ENCODE measurements at places on chromosomes 3 and 15.

- DNase-seq: no peak
Observed at GRCh38 chr15:81749716-81750375, 296.0 kb downstream of the MEX3B start.

DNA sequence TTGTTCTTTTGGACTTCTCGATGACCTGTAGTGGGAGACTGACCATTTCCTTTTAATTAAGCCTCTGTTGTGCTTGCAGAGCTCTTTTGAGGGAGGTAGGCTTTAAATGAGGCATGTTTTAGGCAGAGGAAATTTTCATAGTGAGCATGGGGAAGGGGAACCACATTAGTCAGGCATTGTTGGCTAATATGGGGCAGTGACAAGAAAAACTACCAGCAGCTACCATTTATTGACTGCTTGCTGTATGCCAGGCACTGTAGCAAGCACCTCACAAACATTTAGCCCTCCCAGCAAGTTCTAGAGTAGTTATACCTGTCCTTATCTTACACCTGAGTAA, 10.9 kb downstream of the ATG7 start:
- no peak for DNase-seq

GRCh38 chr15:58260205-58260724, 122.1 kb downstream of the AQP9 start:
- no peak for DNase-seq

GRCh38 chr3:49333091-49333490, 6.8 kb downstream of the USP4 start:
- DNase-seq: no peak

- peak; percentile 90 for DNase-seq
Observed at GRCh38 chr15:71237456-71238188, 122.4 kb downstream of the THSD4 start.

- DNase-seq: no peak
Observed at GRCh38 chr3:13063225-13063624, 10.0 kb downstream of the IQSEC1 start.

- no peak for DNase-seq
Observed at GRCh38 chr15:68602459-68603215, 23.8 kb downstream of the CORO2B start.

- peak; percentile 36 for DNase-seq
Observed at GRCh38 chr3:64399205-64399800, 174.0 kb upstream of the PRICKLE2 start.

- peak; percentile 73 for DNase-seq
Observed at GRCh38 chr3:64188810-64189560, 36.3 kb downstream of the PRICKLE2 start.

- DNase-seq: no peak
Observed at GRCh38 chr3:96488708-96489107, 325.7 kb upstream of the EPHA6 start.

- no peak for DNase-seq
Observed at GRCh38 chr3:126300761-126301481, 56.3 kb downstream of the KLF15 start.

DNA sequence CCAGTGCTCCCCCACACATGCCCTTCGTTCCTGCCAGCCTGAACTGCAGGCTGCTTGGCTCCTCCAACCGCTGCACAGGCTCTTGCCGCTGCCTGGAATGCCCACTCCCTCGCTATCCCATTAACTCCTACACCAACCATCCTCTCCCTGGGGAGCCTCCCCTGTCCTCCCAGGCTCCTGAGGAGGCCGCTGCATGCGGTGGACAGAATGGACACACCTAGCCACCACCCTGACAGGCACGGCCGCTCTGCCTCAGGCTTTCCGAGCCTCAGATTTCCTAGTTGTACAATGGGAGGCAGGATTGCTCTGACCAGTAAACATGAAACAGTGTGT, 2.3 kb downstream of the PLXNB1 start:
- DNase-seq: no peak

DNA sequence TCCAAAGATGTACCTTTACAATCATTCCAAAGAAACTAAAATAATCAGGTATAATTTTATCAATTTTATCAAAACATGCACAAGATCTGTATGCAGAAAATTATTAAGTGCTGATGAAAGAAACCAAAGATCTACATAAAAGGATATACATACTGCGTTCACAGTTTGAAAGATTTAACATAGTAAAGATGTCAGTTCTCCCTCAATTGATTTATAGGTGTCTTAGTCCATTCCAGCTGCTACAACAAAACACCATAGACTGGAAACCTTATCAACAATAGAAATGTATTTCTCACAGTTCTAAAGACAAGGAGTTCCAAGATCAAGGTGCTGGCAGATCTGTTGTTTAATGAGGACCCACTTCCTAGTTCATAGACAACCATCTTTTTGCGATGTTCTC, 189.0 kb upstream of the CCDC54 start:
- no peak for DNase-seq

- no peak for DNase-seq
Observed at GRCh38 chr15:90013503-90013937, 12.4 kb downstream of the ZNF710 start.

DNA sequence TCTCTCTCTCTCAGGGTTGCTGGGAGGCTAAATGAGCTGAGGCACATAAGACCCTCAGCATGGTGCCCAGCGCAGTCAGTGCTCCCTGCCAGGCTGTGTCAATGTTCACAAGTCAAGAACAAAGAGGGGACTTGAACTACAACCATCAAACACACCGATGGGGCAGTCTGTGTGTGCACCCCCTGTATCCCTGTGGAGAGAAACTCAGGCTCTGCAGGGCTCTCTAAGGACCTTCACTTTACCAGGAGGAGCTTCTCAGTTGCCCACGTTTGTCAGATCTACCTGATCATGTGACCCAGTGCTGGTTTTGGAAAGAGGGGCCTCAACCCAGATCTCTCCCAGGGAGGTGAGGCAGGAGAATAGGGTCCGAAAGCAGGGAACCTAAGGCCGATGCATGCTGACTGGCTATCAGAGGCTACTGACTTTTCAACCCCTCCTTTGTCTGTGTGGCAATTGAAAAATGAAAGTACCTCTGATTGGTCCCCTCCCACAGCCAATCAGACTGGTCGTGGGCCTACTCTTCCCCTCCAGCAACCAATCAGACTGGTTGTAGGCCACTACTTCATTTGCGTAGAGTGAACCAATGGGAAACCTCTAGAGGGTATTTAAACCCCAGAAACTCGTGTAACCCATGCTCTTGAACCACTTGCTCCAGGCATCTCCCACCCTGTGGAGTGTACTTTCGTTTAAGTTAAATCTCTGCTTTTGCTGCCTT, 34.0 kb downstream of the RHCG start:
- DNase-seq: no peak

GRCh38 chr3:29091599-29092189, 189.2 kb upstream of the RBMS3 start:
- DNase-seq: no peak

DNA sequence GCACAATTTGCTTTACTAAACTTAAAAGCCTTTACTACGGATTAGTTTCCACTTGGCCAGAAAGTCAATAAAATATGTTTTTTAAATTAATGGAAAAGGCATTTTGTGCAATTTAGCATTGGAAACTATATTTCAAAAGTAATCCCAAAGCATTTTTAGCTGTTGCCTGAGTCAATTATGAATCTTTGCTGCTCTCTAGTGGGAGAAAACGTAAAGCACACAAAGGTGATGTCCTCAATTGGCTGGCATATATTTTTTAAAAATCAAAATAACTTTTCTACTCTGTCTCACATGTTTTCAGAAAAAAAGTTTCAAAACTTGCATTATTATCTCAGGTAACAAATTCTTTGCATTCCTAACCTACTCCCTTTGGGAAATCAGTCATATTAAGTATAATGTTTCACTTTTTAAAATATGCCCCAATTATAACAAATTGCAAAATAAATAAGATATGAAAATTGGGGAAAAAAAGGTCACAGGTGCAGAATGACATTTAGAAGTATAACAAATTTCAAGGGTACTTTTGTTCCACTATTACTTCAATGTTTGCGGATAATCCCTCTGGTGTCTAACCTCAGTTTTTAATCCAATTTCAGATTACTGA, 47.2 kb upstream of the TEX55 start:
- peak; percentile 4 for DNase-seq

DNA sequence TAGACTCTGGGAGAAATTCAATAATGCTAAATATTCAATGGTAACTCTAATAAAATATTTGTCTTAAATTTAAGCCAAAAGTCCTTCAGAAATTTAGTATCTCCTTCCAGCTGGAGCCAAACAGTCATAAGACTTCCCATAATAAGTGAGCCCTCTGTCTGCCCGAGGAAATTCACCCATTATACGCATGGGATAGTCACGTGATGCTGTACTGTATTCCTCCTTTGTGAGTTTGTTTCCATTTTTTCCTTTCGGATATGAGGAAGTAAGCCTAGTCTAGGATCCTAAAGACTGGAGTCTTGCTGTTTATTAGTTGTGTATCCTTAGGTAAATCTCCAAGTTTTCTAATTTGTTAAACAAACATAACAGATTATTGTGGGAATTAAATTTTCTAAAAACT, 110.4 kb upstream of the PLAAT1 start:
- DNase-seq: no peak

DNA sequence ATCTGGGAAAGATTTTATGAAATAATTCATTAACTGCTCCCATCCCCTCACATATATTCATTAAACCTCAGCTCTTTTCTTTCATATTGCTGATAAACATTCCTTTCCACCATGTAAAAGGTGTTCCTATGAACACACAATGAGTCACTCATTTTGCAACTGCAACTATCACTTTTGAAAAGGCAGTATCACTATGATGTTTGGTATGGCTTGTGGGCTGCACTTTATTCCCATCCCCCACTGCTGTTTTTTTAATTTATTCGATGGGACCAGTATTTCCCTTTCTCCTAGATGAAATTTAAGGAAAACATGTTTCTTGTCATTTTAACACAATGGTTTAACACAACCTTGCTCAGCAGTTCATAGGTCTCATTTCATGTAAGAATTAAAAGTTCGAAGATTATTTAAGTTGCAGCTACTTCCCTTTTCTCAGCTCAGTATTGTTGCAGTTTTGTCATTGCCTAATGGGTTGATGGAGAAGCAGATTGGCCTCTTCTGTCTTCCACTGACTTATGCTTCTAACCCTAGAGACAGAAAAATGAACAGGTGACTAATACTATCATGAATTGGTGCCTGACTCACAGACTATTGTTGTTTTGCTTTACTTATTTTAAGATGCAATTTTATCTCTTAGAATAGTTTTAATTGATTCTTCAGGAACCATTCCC, 280.3 kb downstream of the ZPLD1 start:
- no peak for DNase-seq

GRCh38 chr3:11832981-11833905, 13.4 kb downstream of the TAMM41 start:
- no peak for DNase-seq

DNA sequence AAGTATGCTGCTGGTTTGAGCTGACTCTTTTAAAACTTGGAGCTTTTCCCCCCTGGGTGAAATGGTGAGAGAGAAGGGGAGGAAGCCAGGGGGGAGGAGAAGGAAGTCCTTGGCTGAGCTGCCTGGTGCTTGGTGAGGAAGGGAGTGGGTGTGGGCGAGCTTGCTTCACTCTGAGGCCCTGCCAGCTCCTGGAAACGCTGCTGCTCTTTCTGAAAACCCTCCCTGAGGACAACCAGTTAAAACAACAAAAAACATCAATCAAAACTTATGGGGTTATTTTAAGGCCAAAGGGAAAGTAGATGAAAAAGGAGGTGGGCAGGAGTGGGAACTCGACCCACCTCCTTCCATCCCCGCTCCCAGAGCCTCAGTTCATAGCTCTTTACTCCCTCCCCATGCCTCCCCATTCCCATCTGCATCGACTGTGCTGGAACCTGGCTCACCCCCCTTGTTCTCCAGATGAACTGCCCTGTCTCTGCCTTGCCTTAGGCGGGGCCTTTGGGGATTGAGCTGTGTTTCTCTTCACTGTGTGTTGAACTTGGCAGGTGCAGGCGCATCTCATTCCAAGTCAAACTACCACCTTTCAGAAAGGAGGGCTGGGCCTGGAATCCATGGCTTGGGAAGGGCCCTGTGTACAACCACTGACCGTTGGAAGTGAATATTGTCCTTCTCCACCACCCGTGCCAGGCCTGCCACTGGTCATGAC, 166.1 kb downstream of the ZNF621 start:
- DNase-seq: no peak

DNA sequence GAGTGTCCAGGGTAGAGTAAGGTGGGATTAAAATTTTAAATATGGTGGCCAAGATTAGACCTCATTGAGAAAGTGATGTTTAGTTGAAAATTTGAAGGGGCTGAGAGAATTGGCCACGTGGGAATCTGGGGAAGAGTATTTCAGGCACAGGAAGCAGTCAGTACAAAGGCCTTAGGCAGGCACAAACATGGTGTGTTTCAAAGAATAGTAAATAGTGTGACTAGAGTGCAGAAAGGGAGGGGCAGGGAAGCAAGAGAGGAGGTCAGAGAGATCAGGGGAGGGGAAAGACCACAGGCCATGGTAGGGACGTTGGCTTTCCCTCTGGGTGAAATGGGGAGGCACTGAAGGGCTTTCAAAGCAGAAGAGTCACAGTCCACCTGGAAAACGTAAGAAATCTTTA, 36.6 kb upstream of the POMGNT2 start:
- no peak for DNase-seq

DNA sequence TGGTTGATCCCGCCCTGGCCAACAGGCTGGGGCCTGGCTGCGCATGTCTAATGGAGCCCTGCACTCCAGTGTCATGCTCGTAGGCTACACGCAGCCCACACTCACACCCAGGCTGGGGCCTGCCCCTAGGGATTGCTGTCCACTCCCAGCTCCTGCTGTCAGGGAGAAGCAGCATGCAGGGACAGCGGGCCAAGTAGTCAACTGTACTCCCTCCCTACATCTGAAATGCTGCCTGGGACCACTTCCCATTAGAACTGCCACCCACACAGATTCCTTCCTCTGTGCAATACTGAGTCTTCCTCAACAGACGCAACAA, 16.1 kb downstream of the ALS2CL start:
- DNase-seq: no peak

GRCh38 chr3:136414476-136414875, 164.3 kb downstream of the PCCB start:
- no peak for DNase-seq

DNA sequence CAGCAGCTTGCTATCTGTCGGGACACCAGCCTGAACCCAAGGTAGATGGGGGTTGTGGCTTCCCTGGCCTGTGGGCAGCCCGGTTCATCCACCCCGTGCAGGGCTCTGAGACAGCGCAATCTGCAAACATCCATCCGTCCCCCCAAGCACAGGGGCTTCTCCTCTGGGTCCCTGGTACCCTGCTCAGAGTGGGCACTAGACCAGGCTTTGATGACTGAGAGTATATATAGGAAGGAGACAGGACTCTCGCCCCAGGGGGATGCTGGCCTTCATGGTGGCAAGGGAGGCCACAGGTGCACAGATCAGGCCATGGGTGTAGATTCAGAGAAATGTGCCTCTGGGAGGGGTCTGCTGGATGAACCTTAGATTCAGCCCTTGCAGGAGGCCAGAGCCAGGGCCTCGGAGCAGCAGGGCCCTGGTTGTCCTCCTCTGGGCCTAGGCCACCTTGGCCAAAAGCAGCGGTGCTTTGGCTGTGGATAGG, 40.3 kb downstream of the CFAP100 start:
- no peak for DNase-seq

GRCh38 chr3:138049157-138049919, 39.4 kb downstream of the CLDN18 start:
- DNase-seq: no peak
